ENCODE measurements at places on chromosomes 2 and 18.

GRCh38 chr18:22067682-22068081 is 101.7 kb upstream of the GATA6 start:
- no peak for DNase-seq

DNA sequence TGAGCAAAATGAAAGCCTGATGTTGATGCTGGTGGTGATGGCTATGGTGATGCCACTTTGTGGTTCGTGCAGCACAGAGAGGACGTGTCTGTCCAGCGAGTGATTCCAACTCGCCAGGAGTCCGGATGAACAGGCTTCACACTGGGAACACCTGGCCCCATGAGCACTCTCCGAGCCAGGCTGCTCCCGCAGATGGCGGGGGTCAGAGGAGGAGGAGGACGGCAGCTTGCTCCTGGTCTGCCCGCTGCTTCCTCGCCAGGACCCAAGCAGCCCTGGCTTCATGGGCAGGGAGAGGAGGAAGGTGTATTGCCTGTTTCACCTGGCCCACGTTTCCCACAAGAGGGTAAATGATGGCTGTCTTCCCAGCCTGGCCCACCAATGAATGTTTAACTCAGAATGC is 121.6 kb downstream of the MTCL1 start:
- DNase-seq, result no peak

DNA sequence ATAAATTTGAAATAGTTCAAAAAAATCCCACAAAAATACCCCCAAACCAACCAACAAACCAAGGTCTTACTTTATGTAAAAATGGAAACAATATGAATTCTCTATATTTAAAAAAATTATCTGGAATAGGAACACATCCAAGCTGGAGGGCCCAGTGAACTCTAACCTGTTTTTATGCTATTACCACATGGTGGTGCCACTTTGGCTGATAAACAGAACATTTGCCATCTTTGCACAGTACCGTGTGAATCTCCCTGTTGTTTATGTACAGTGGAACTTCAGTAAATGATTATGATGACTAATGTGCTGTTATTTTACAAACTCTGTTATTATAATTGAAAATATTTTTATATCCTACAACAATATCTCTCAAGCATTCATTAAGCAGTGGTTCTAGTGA is 145.3 kb upstream of the SMAD7 start:
- DNase-seq, result no peak

- DNase-seq, result peak; percentile 34
Measured at GRCh38 chr2:191302459-191303139, 57.4 kb downstream of the MYO1B start.

DNA sequence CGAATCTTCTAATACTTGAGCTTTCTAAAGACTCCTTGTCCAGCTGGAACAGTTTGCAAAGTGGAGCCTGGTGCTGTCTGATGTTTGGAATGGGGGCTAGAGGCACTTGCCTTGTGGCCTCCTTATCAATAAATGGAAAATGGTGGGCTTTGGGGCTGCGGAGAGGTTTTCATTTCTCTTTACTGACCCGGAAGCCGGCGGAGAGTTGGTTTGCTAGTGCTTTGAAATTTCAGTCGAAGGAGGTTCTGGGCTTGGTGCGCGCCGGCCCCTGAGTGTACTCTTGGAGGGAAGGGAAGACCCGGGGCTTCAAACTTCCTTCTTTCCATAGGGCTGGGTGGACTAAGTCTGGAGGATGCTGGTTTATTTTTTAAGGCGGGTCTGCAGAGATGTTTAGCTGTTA is 714 bp downstream of the RPIA start:
- DNase-seq, result no peak

Data from SHP77 treated with DMSO at 0.1 percent for 48 hours (cell line).